GM20000 (cell line): ENCODE measurements at places on chromosomes 5 and 9.

GRCh38 chr5:163642904-163643303 is 137.5 kb downstream of the MAT2B start:
- no peak for DNase-seq

DNA sequence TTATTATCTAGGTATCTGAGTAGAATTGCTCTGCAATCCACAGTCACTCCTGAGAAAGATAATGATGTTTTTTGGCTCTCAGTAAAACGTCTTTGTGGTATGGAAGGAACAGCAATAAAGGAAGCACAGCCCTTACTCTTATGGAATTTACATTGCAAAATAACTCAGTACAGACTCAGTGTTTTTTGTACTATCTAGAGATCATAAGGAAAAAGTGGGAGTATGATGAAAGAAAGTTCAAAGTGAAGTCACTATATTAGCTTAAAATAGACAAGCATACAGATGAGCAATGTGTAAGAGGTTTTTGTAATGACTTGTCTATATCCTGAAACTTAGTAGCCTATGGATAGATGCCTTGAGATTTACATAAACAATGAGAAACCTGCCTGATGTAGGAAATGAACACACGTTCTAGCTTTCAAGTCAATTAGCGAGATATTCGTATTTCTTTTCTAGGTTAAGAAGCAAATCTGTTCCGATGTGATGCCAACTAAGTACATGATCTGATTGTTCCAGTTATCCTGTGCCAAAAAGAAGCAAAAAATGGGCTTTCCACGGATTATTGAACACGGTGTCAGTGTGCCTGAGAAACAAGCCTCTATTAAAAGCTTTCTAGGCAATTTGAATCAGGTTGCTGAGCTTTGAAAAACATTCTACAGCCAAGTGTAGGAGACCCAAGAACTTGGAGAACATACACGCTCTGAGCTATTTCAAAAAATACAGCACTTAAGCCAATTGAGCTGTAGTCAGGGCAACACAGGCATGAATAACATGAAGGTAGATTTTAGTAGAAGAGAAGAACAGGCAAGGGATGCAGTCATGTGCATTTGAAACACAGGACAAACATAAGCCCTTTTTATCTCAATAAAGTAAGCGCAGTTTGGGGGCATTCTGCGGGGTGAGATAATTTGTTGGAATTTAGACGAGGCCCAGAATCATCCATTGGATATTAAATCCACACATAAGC is 86.3 kb upstream of the TAF11L2 start:
- no peak for DNase-seq

DNA sequence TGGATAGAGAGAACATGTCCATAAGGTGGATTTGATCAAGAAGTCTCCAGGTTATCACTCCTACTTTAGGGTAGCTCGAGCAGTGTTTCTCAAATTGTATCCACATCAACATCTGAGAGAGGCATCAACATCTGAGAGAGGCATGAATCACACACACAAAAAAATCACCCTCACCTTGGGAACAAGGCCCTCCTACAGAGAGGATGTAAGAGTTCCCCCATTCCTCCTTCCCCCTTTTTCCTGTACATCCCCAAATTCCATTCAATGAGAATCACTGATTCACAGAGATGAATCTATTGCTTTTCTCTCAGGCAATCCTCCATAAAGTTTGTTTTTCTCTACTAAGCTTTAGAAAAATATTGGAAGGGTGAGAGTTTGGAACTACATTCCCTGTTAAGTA is 233.4 kb upstream of the CDH6 start:
- DNase-seq = no peak

DNA sequence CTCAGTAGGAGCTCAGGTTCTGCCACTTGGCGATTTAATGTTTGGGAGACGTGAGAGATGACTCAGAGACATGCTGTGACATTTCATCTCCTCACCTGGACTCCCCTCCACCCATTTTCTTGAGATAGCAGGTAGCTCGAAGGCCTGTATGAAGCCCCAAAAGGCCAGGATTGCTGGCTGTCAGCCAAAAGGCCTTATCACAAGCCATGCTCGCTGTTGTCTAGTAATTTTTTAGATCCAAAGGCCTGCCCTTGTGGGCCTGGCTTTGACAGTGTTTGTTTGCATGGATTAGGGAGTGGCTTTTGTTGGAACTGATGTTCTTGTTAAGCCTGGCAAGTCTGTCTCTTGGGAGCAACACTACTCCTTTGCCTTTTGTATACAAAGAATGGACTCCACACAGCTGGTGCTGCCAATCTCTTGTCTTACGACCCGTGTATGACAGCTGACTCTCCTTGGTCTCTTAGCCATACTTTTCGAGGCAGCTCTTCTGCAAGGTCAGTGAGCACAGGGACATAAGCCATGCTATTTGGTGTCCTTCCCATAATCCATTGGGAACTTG is 22.7 kb downstream of the CAVIN4 start:
- DNase-seq = no peak

- no peak for DNase-seq
These were observed 34.0 kb downstream of the BOD1 start for GRCh38 chr5:173582216-173583111.

- no peak for DNase-seq
These were observed 105.7 kb upstream of the MEGF10 start for GRCh38 chr5:127184851-127185250.

DNA sequence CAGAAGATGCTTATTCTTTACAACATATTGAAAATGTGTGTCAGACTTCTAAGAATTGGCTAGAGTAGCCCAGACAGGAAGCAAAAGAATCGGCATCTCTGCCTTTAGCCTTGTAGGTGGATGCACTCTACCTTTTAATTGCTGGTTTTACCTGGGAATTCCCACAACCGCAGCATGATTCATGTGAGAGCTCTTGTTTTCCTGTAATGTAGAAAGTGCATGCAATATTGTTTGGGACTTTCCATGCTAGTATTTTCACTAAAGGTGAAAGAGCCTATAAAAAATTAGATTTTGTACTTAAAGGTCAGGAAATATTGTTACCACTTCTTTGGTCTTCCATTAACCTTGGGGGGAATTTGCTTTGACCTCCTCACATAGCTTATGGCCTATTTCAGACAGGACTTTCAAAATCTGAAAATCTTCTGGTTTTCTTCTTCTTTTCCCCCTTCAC is 89.8 kb downstream of the NTRK2 start:
- peak; percentile 28 for DNase-seq

DNA sequence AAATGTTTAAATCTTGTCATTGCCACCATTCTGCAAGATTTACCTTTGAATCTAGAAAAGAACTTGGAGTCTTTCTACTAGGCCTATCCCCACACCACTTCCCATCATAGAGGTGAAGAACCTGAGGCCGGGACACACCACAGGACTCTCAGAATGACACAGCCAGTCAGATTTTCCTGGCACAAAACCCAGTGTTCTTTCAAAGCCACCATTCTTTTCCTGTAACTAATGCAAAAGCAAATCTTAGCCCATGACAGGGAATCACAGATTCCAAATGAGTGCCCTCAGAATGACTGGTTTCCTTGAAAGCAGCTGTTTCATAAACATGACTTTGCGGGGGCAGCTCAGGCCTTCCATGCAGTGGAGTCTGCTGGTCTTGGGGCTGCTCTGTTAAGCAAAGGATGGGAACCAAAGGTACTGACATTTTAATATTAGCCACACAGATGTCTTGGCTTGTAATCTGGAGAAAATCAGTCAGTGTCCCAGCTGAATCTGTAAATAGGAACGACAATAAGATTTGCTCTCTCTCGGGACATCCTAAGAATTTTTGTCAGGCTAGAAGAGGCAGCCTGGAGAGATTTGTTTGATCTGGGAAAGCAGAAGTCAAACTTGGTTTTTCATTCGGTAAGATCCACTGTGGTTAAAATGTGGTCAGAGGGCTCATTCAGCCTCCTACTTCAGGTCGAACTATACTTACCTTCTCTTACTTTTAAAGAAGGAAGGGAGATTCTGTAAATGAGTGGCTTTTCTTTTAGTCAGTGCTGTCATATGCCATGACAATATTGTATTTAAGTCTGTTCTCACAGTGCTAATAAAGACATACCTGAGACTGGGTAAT is 115.1 kb downstream of the PALM2AKAP2 start:
- DNase-seq = peak; percentile 30

- no peak for DNase-seq
These were observed 73.3 kb downstream of the DPYSL3 start for GRCh38 chr5:147436596-147436995.

GRCh38 chr9:117293206-117294114 is 121.4 kb downstream of the ASTN2 start:
- no peak for DNase-seq

GRCh38 chr5:74146796-74147195 is 493.7 kb downstream of the ENC1 start:
- DNase-seq = no peak

GRCh38 chr5:129244478-129244877 is 149.9 kb downstream of the ISOC1 start:
- DNase-seq = no peak

DNA sequence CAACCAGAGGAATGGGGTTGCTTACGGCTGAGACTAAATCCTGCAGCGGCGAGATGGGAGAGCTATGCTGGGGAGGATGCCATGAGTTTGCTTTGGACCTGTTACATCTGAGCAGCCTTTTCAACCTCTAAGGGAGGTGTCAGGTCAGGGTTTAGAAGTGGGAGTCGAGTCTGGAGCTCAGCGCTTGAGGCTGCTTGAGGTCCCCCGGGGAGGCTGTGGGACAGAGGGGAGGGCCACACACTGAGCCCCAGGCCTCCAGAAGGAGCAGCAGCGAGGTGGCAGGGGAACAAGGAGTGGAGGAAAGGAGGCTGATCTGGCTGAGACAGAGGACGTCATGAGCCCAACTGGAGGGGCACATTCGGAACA is 1.9 kb upstream of the QSOX2 start:
- DNase-seq = no peak
